CD4-positive, alpha-beta T cell (primary cell): ENCODE measurements at places on chromosomes 2 and 18. TPM values are rescaled to one million over a fixed set of nuclear protein-coding genes. Genes with fewer than 3 reads are reported as not detected.

- DNase-seq = no peak
- no peaks in the 10 kb centered on the region for H3K27me3 ChIP-seq
- H3K27ac ChIP-seq = no peak overlapping the region
- no peaks in the 10 kb centered on the region for H3K4me1 ChIP-seq
- H3K4me3 ChIP-seq = no peak overlapping the region
Observed at GRCh38 chr2:236856848-236857235, 228.8 kb upstream of the COPS8 start.

DNA sequence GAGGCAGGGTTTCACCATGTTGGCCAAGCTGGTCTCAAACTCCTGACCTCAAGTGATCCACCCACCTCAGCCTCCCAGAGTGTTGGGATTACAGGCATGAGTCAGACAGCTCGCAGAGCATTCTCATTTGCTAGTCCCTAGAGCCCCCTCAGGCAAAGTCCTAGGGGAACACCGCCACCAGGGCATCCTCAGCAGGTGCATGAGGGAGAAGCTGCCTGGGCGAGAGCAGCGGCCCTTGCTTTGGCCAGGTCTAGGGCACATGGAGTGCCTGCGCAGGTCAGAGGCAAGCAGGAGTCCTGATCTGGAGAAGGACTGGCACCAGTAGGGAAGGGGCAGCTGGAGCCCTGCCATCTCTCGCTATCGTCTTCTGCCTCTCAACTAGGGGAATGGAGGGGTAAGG is 32.4 kb downstream of the NGEF start:
- H3K27me3 ChIP-seq = peaks cover 8% of the 10 kb centered on the region
- no peaks in the 10 kb centered on the region for H3K4me1 ChIP-seq
- DNase-seq = no peak
- H3K36me3 ChIP-seq = no peaks in the 10 kb centered on the region
- no peak overlapping the region for H3K4me3 ChIP-seq
- no peak overlapping the region for H3K27ac ChIP-seq

- no peak overlapping the region for H3K4me3 ChIP-seq
- H3K4me1 ChIP-seq = no peaks in the 10 kb centered on the region
- no peak overlapping the region for H3K27ac ChIP-seq
- H3K36me3 ChIP-seq = peaks cover 72% of the 10 kb centered on the region
- no peak for DNase-seq
- H3K27me3 ChIP-seq = no peaks in the 10 kb centered on the region
Observed at GRCh38 chr2:172572981-172573380, 17.1 kb downstream of the PDK1 start.

Gene ACKR3
- 0.61 TPM for total RNA-seq

Gene RAB6C
- not detected for total RNA-seq

Gene ZNF385B
- total RNA-seq = not detected

Gene HMSD
- not detected for total RNA-seq

Gene OTOS
- not detected for total RNA-seq
